ENCODE measurements at places on chromosomes 3 and 15.

DNA sequence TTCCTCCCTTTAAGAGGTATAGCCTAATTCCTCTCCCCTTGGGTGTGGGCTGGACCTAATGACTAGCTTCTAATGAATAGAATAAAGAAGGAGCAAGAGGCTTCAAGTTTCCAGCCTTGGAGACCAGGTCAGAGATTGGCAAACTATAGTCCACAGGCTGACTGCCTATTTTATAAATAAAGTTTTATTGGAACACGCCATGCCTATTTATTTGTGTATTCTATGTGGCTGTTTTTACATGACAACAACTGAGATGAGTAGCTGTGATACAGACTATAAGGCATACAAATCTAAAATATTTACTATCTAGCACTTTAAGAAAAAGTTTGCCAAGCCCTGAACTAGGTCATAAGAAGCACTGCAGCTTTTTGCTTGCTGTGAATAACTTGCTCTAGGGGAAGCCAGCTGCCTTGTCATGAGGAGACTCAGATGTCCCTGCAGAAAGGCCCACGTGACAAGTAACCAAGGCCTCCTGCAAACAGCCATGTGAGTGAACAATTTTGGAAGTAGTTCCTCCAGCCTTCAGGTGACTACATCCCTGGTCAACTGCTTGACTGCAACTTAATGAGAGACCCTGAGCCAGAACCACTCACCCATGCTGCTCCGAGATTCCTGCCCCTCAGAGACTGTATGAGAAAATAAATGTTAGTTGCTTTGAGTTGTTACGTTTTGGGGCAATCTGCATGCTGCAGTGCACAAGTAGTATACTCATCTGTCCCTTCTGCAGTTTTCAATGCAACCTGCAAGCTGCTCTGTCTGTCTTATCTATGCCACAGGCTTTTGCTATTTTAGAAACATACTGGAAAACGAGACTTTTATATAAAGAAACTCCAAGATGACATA is 21.1 kb upstream of the MAP3K13 start:
- DNase-seq = no peak

DNA sequence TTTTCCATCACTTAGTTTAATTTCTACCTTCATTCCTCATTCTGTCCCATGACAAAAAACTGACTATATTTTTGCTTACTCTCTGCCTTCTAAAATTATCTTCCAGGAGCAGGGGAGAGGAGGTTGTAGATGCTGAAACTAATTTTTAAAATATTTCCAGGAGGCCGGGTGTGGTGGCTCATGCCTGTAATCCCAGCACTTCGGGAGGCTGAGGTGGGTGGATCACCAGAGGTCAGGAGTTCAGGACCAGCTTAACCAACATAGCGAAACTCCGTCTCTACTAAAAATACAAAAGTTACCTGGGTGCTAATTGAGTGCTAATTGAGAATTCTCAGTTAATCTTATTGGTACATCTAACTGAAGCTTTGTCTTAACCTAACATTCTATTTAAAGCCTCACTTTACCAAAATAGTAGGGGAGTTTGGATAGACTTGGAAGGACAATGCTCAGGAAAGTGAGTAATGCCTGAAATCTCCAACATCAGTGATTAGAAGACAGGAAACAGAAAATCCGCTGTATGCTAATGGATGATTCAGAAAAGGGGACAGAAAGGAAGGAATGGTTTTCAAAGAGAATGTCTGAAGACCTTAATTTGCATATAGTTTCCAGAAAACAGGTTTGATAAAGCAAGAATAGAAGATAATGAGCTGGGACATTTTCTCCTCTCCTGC is 336.1 kb downstream of the GBE1 start:
- DNase-seq = no peak

DNA sequence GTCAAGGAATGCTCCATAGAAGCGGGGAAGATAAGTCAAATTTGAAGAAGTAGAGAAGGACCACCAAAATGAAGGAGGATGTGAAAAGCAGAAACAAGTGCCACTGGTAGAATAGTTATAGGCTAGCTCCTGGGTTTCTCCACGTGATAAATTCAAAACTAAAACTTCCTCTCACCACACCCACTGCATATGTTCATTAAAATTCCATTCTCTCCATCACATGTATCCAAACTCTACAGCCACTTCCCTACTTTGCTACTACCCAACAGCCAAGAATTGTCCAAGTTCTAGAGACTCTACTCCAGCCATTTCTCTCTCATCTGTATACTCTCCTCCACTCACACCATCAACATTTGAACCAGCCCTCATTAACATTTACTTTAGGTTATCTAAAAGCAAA is 60.5 kb downstream of the COL8A1 start:
- no peak for DNase-seq

GRCh38 chr15:41693757-41694156 is 33.6 kb downstream of the MGA start:
- no peak for DNase-seq

DNA sequence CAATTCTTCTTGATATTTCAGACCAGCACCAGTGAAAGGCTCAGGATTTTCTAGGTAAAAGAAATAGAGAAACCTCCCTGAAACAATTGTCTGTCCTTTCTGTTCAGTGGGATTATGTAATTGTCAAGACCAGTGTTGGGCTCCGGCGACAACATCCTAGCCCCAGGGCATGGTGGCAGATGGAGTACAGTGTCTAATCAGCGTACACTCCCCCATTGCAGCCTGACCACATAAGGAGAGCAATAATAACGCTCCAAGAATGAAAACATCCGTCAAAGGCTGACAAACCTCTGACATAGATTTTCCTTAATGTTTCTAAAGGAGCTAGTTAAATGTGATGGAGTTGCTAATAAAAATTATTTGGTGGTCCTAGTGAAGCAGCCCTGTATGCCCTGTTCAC is 144.6 kb downstream of the EBLN2 start:
- no peak for DNase-seq

DNA sequence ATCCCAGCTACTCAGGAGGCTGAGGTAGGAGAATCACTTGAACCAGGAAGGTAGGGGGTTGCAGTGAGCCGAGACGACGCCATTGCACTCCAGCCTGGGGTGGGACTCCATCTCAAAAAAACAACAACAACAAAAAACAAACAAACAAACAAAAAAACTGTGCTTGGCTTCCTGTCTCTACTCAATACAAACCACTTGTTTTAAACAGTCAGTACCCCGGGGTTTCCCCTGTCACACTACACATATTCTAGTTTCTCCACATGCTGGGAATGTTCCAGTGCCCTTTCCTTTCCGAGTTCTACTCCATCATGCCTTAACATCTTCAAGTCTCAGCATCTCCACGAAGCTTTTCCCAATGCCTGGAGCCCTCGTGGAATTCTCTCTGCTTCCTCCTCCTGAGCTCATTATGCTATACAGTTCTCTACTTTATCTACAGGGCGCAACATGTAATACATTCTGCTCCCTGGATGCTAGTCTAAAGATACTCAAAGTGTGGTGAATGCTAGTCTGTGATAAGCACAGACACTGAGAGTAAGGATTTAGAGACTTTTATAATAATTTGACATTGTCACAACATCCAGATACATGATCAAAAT is 7.8 kb downstream of the EMC3 start:
- DNase-seq = no peak

DNA sequence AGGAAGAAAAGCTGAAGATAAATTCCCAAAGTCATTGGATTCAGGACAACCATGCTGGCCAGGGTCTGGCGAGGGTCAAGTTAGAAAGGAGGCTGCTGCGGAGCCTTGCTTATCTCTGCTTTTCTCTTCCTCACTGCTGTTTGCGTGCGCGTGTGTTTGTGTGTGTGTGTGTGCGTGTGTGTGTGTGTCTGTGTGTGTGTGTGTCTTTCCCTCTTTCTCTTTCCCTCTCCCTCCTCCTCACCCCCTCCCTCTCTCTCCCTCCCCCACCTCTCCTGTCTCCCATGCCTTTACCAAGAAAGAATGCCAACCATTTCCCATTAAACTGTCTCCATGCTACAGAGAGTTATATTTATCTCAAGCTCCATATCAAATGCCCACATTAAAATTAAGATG is at the start of gene COLQ:
TSS of gene COLQ (minus strand) at position 134 of the 393 bp plus-strand sequence. CDS start at position 53, 81 bp downstream.
- no peak for DNase-seq

- no peak for DNase-seq
Observed at GRCh38 chr15:48710952-48711495, 65.5 kb upstream of the FBN1 start.

DNA sequence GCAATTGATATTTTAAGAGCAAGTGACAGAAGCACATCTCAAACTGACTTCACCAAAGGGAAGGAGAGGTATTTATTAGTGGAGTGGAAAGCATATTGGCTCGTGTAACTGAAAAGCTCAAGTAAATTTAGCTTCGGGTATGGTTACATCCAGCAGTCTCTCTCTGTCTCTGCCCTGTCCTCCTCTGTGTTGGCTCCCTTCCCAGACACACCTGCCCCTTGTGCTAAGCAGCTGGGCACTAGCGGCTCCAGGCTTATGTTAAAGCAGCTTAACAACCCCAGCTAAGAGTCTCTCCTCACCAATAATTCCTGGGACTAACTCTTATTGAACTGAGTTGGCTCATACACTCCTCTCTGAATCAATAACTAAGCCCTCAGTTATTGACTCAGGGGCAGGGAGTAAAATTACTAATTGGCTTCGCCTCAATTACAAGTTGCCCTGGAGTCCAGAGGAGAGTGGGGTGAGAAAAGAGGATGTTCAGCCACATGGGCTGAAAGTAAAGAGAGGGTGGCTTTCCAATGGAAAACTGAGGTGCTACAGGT is 12.8 kb upstream of the SH3BP5 start:
- DNase-seq = no peak

DNA sequence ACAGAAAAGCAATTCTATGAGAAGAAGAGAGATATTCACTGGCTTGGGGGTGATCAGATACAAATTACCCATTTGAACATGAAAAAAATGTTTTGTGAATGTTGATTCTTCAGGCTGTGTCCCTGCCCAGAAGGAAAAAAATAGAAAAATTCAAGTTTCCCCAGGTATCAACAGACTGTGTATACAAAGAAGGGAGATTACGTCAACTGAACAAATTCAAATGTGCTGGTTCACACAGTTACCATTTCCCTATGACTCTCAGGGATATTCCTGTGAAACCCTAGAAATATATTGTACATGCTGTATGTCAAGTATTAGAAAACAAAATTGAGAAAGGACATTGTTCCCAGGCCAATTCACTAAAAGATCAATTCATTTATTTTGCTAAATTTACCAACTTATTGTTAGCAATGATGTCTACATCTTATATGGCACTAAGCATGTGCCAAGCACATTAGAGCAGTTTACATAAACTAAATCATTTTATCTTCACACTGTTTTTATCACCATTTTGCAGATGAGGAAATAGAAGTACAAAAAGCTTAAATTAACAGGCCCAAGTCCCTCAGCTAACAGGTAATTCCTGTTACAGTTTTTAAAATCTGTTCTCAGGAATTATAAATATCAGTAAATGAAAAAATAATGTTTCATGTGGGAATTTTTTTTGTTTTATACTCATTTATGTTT is 306.7 kb upstream of the ROBO2 start:
- DNase-seq = no peak

GRCh38 chr3:117479095-117479494 is 769.5 kb downstream of the TUSC7 start:
- no peak for DNase-seq

GRCh38 chr15:70416829-70417228 is 319.1 kb upstream of the TLE3 start:
- DNase-seq = no peak
